IPS DF 19.7 (cell line): ENCODE measurements at places on chromosomes 7 and 10.
A peak's percentile ranks its signal among the peaks of the same experiment; 100 is the strongest.

- no peak for DNase-seq
Measured at GRCh38 chr10:46062723-46063428, 16.8 kb upstream of the MSMB start.

DNA sequence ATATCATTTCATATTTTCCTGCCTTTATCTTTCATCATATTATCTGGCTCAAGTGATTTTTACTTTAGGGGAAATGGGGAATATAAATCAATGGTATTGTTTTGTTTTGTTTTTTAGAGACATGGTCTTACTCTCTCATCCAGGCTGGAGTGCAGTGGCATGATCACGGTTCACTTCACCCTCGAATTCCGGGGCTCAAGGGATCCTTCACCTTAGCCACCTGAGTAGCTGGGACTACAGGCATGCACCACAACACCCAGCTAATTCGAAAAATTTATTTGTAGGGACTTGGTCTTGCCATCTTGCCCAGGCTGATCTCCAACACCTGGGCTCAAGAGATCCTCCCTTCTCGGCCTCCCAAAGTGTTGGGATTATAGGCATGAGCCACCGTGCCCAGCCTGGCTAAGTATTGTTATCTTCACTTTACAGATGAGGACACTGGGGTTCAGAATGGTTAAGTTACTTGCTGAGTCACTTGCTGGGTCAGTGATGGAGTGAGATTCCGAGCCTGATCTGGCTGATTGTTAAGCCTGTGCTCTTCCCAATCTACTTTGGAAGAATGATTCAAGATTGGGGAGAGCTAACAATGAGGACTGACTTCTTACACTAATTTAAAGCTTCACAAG is 3.7 kb upstream of the SLC16A9 start:
- no peak for DNase-seq

DNA sequence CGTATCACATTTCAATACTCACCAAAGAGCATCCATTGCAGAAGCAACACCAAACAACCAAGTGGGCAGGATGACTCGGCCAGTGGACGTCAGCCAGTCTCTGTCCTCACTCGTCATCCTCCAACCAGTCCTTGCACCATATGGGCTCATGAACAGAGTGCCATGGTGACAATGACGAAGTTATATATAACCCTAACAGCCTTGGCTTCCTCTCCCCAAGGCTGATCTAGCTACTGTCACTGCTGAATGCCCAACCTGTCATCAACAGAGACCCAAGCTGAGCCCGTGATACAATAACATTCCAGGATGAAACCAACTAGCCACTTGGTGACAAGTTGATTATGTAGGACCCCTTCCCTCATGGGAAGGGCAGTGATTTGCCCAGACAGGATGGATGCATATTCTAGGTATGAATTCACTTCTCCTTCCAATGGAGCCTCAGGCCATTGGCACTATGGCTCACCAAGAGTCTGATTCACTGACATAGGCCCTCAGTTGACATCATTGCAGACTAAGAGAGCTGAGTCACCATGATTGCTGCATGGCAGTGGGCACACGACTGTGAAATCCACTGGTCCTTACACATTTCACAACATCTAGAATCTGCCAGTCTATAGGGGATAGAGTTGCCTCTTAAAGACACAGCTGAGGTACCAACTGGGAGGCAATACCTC is 26.3 kb upstream of the PPIF start:
- DNase-seq, result no peak

GRCh38 chr10:420154-421121 is 269.0 kb downstream of the DIP2C start:
- no peak for DNase-seq

DNA sequence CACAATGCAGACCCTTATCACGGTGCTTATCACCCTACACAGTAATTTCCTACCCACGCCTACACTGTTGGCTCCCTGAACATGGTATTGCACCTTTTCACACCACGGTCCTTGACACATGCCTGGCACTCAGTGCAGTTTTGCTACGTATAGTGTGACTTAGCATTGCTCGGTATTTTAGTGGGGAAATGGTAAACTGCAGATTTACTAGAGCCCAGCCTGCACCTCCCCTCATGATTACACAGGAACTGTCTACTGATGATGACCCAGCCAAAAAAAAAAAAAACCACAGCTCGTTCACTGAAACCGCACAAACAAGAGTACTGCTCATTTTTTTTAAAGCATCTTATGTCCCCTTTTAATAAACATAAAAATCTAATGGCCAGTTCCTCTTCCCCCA is 124.2 kb upstream of the ZNF746 start:
- DNase-seq, result no peak

DNA sequence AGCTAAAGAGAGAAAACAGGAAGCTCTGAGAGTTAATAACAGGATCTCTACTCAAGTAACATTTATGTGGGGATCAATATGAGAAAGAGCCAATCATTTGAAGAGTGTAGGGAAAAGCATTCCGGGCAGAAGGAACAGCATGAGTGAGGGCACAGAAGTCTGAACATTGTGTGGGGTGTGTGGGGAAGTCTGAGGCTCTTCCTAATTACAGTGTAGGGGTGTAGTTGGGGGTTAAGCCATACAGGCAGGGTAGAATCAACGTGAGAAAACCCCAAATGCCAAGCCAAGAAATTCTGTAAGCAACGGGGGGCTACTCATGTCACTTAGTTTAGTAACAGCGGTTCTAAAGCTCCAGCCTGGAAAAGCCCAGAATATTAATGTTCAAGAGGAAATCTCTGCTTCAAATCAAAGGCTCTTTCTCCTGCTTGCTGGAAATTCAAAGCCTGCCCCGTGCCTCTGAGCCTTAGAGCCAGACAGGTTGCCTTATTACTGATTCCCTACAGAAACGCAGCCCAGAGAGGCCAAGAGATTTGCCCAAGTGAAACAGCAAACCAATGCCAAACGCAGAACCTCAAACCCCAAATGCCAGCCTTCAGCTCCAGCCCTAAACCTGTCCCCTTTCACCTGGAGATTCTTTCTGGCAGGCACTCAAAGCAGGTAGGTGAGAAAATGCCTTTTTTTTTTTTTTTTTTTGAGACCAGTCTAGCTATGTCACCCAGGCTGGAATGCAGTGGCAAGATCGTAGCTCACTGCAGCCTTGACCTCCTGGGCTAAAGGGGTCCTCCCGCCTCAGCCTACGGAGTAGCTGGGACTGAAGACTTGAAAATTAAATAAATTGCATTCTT is 36.1 kb downstream of the DNAJB12 start:
- DNase-seq, result no peak

GRCh38 chr10:121926671-121927317 is 1.0 kb downstream of the ATE1 start:
- DNase-seq, result no peak

- no peak for DNase-seq
Measured at GRCh38 chr10:50577010-50577409, 46.7 kb downstream of the SGMS1 start.

DNA sequence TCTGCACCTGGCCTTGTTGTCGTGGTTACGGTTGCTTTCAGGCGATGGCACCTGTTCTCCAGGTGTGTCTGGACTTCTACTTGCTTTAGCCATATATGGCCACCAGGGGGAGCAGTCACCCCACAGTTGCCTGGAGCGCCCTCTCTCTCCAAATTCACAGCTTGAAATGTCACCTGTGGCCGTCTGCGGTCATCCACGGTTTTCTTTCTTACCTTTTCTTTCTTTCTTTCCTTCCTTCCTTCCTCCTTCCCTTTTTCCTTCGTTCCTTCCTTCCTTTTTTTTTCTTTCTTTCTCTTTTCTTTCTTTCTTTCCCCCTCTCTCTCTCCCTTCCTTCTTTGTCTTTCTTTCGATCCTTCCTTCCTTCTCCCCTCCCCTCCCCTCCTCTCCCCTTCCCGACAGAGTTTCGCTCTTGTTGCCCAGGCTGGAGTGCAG is 150.5 kb upstream of the VKORC1L1 start:
- DNase-seq, result peak; percentile 12

GRCh38 chr10:6148251-6148701 is 54.5 kb upstream of the PFKFB3 start:
- no peak for DNase-seq

GRCh38 chr7:81657551-81657950 is 112.3 kb downstream of the HGF start:
- no peak for DNase-seq
